ENCODE measurements at places on chromosomes 11 and 22. TPM values are rescaled to one million over a fixed set of nuclear protein-coding genes. Genes with fewer than 3 reads are reported as not detected.

GRCh38 chr11:86518211-86518610 is 143.5 kb downstream of the CCDC81 start:
- DNase-seq: no peak

DNA sequence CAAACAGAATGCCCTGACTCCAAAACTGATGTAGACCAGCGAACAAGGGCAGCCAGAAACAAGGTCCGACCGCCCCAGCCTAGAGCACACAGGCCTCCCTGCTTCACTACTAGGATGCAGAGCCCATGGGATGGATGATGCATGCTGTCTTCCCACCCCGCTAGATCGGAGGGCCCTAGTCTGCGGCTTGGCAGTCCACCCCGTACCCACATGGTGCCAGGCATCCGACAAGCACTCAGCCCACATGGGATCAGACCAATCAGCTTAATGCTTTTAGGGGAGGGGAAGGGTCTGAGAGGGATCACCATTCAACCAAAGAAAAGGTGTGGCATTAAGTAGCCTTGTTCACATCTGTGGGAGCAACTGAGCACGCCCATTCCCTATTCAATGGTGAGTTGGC is 30.6 kb downstream of the PISD start:
- DNase-seq: no peak

DNA sequence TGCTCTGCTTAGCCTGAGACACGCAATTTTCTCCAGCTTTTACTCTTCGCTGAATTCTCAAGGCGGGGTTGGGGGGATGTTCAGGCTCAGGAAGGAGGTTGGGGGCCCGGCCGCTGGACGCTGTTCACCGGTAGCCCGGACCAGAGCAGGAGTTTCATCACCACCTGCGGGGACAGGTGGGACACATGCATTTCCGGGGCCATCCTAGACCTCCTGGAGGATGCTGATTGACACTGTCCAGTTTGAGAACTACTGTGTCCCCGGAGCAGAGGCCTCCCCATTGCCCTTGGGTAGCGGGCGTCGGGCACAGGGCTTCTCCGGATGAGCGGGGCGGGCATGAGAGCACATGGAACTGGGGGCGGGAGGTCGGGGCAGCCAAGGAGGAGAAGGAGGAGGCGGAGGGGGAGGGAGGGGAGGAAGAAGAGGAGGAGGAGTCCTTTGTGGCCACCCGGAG is 144.0 kb upstream of the GRK3 start:
- no peak for DNase-seq

- DNase-seq: no peak
These were observed at the start of gene OR5A2 for GRCh38 chr11:59426361-59427067. OR5A2 (minus strand) TSS chr11:59426413; CDS start chr11:59422953, 3,460 bp downstream.

DNA sequence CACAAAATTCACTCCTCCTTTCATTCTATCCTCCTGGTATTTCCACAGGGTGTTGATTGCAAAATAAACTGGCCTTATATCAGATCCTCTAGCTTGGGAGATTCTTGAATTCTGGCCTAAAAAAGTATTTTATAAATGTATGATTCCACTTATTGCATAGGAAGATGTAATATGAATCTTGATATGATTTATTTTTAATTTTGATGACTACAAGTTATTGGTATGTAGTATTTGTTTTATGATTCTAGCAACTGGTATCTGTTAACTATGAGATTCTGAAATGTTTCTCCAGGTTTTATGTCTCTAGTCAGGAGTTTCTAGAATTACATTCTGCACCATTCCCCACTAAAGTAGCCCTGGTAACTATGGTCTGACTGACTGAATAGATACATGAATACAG is 373.9 kb upstream of the C11orf87 start:
- DNase-seq: no peak

DNA sequence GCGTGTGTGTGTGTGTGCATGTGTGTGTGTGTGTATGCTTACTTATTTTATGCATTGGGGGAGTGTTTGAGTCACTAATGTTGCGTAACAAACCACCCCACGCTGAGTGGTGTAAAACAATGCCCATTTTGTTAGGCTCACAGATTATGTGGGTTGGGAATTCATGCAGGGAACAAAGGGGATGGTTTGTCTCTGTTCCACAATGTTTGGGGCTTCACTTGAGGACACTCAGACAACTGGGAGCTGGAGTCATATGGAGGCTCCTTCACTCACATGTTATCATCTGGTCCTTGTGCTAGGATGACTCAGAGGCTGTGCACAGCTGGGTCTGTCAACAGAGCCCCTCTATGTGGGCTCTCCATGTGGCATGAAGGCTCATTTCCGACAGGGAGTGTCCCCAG is 51.3 kb upstream of the LARGE1 start:
- DNase-seq: peak; percentile 11

DNA sequence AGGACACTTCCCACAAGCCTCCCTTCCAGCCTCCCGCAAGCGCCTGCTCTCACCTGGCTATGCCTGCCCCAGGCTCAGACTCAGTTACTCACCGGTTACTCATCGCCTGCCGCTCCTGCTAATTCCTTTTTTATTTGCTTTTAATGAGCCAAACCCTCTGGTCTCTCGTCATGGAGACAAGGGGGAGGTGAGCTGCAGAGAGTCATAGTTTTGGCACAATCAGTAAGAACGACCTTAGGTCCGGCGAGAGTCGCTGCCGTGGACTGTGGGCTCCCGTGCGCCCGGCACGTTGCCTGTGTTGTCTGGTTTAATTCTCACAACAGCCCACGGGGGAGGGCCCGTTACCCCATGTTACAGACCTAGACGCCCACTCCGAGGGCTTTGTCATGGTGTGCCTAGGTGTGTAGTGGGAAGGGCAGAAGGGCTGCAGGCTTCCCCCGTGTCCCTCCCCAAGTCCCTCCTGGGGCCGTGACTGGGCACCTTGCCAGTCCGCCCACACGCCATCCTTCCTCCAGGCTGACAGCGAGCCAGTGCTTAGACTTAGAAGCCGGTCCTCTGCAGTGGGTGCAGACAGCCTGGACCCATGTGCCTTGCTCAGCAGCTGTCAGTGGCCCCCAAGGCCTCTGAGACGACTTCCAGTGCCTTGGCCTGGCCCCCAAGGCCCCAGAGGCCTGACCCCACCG is 42.2 kb downstream of the WNT7B start:
- DNase-seq: peak; percentile 89

- no peak for DNase-seq
These were observed 32.4 kb downstream of the JAM3 start for GRCh38 chr11:134101282-134101681.

DNA sequence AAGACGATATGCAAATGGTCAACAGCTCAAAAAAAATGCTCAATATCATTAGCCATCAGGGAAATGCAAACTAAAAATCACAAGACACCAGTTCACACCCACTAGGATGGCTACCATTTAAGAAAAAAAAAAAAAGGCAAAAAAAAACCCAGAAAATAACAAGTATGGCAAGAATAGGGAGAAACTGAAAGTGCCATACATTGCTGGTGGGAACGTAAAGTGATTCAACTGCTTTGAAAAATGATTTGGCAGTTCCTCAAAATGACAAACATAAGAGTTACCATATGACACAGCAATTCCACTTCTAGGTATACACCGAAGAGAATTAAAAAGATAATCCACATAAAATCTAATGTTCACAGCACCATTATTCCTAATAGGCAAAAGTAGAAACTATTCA is 47.5 kb downstream of the PICALM start:
- no peak for DNase-seq

GRCh38 chr11:78995171-78995570 is 420.5 kb upstream of the NARS2 start:
- DNase-seq: no peak

GRCh38 chr11:17156283-17156682 is 51.5 kb downstream of the PIK3C2A start:
- DNase-seq: no peak

- no peak for DNase-seq
These were observed 24.0 kb upstream of the MYH9 start for GRCh38 chr22:36411589-36412258.

DNA sequence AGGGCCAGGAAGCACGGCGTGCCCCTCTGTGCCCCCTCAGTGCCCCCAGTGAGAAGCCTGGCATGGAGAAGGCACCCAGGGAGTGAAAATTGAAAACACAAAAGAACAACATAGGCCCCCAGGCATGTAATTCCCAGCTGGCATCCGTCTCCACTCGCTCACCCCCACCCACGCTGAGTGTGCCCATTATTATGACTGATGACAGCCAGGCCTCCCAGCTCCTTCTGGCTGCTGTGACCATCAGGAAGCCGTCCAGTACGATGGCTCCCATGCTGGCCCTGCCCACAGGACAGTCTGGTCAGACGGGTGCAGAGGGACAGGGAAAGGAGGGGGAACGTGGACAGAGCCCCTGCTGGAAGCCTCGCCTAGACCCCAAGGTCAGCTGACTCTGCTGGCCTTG is 30.1 kb downstream of the ELFN2 start:
- DNase-seq: no peak

DNA sequence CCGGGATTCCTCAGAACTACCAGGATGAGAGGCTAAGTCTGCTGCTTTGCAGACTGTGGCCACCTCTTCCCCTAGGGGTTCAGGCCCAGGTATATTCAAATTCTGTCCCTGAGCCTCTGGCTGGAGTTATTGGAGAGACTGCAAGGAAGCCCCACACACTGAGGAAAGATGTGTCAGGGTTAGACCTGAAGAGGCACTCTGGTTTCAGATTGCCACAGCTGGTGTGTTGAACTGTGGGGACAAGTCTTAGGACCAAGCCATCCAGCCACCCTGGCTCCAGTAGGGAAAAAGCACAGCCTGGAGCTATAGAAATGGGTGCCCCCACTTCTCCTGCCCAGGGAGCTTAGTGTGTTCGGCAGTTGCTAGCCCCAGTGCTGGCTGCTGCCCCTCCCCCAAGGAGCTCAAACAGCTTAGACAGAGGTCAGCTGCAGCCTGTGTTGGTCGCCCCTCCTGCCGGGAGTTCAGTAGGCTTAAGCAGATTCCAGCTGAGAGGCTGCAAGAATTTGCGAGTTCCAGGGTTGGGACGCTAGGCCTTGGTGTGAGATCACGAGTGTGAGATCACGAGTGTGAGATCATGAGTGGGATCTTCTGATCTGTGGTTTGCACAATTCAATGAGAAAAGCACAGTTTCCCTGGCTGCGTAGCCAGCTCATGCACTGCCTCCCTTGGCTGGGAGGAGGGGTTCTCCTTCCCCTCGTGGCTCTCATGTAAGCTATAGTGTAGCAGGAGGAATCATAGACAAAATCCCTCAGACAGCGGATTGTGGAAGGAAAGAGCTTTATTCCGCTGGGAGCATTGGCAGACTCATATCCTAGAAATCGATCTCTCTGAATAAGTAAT is 552.1 kb upstream of the CHORDC1 start:
- no peak for DNase-seq

GRCh38 chr11:91261513-91261912 is 963.1 kb upstream of the FAT3 start:
- no peak for DNase-seq

Gene GDPD4
- not detected for polyA plus RNA-seq

Gene TUB
- polyA plus RNA-seq: 0.70 TPM

Gene OR10A2
- polyA plus RNA-seq: not detected

Gene RHBDD3
- 21.8 TPM for polyA plus RNA-seq

Gene LINC01488
- not detected for polyA plus RNA-seq

Gene SNX32
- 0.11 TPM for polyA plus RNA-seq

Gene SLC35E4
- 4.3 TPM for polyA plus RNA-seq

Measured in foreskin keratinocyte (primary cell).